ENCODE measurements at places on chromosomes 6 and 20.

GRCh38 chr6:42292004-42292740 lies 74.5 kb upstream of the MRPS10 start:
- no peak for DNase-seq

DNA sequence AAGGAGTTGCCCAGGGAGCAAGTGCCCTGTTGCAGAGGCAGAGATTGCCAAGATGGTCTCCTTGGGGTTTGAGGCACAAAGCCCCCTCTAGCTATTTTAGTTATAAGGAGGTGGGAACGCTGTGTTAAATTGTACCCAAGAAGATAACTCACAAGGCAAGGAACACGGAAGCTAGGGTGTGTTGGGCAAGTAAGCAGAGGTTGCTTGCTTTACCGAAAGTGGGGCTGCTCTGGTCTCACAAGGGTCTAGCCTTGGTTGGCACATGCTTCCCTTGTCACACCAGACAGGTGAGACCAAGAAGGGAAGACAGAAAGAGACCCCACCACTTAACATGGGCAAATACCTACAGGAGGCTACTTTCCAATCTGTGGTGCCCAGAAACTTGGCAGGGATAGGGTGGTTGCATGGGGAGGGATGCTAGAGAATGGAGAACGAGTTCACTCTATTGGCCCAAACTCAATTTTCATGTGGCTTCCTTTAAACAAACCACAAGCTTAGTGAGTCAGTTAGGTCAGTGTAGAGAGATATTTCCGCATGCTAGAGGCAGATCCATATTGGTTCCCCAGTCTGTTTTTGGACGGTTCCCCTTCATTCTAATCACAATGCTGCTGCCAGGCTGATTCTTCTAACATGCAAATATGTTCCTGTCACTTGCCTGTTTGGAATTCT lies 42.4 kb downstream of the PLAGL1 start:
- no peak for DNase-seq

- no peak for DNase-seq
These were observed 215.1 kb downstream of the SOX4 start for GRCh38 chr6:21808551-21809242.

GRCh38 chr20:4112481-4113421 lies 97.4 kb upstream of the RNF24 start:
- no peak for DNase-seq

GRCh38 chr6:32288426-32288825 lies 64.6 kb upstream of the NOTCH4 start:
- no peak for DNase-seq

DNA sequence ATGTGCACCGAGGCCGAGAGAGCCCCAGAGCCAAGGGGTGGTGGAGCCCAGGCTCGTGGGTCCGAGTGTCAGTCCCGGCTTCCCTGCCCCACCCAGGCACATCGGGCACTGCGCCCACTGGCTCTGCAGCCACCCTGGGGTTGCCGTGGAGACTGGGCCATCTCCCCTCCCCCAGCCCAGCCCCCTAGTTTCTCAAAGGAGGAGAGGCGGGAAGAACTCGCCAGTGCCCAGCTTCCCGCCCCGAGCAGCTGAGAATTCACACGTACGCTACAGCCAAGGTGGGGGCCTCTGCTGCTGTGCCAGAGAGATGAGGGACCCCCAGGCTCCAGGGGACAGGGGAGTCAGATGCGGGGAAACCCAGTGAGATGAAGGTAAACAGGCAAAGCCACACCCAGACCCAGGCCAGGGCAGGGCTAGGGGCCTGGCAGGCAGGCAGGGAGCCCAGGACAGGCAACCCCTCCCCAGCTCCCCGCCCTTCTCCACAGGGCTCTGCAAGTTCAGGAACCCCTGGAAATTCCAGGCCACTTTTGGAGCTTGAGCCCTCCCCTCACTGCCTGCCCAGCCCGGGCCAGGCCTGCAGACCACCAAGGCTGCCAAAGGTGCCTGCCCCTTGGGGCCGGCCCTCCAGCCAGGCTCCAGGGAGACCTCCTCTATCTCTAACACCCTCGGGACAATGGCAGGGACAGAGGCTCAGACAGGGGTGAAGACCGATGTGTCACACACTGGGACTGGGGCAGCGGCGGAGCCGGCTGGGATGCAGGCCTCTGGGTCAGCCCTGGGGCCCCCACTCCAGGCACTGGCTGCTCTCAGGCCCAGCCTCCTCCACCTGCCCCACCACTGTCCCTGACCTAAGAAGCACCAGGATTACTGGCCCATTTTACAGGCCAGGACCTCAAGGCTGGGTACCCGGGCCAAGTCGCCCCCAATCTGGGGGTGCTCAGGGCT lies 6.0 kb downstream of the LAMA5 start:
- DNase-seq: no peak

- no peak for DNase-seq
These were observed 163.5 kb upstream of the GJE1 start for GRCh38 chr6:141969201-141969600.

DNA sequence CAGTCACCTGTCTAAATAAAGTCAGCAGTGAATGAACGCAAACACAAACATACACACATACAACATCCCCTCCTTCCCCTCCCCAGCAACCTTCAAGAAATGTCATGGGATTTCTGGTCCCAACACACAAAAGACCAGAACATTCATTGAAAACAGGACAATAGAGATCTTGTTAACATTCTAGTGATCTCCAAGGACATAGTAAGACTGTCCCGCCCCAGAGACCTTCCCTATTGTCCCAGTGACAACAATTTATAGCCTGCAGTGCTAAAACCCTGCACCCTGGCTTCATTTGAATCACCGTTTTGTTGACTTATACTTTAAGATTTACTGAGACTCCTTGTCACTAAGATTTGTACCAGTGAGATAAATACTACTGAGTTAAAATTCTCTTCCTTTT lies 143.9 kb upstream of the NOX3 start:
- no peak for DNase-seq

DNA sequence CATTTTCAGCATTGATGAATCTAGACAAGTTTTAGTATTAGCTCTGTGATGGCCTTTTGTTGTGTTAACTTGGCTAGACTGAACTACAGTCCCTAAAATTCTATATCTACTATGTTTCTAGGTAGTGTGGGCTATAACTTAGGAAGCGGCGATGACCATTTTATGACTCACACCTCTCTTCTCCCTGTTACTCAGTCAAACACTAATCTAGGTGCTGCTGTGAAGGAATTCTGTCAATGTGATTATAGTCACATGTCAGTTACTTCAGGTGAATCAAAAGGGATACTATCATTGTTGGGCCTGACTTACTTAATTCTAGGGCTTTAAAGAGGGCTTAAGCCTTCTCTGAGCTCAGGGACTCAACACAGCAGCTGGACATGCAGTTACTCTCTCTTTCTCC lies 691.5 kb upstream of the MAP3K7 start:
- DNase-seq: no peak

DNA sequence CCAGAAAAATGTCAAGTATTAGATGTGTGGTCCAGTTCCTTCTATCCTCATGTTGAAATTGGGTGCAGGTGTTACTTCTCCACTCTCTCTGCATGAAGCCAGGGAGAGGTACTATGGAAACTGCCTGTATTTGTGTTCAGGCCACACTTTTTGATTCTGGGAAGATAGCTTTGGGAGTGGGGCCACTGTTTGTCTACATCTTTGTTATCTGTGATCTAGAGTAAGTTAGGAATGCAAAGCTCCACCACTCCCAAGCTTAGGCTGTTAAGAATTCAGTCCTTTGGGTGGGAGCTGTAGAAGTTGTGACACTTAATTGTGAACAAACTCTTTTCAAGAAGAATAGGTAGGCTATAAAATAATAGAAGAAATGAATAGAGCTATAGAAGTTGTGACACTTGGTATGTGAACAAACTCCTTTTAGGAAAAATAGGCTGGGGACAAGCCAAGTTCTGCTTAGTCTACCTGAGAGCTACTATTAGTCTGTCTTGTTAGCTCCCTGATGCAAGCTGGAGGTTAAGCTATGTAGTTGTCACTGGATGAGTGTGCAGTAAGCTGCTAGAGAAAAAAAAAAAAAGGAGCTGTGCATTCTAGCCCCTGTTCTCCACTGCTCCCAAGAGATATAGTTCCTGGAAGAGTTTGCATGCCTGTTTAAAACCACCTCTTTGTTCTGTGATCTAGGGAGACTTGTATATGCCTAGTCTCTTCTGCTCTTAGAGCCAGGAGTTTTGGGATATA lies 7.1 kb upstream of the GFRAL start:
- no peak for DNase-seq

DNA sequence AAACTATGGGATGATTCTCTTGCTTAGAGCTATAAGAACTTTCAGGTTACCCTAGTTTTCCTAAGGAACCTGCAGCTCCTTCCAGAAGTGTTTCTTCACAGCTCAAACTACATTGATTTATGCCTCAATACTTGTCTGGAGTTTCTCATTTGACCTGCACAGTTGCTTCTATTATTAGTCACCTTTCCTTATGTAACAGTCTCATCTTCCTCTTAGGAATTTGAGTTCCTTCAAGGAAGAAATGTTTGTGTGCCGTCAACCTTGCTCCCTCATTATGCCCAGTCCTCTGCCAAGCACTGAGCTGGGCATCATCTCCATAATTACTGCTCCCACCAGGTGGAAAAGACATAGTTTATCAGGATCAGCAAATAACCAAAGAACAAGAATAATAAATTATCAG lies 466.4 kb downstream of the PKHD1 start:
- DNase-seq: no peak

GRCh38 chr6:36160147-36160760 lies 29.9 kb downstream of the MAPK13 start:
- DNase-seq: no peak

DNA sequence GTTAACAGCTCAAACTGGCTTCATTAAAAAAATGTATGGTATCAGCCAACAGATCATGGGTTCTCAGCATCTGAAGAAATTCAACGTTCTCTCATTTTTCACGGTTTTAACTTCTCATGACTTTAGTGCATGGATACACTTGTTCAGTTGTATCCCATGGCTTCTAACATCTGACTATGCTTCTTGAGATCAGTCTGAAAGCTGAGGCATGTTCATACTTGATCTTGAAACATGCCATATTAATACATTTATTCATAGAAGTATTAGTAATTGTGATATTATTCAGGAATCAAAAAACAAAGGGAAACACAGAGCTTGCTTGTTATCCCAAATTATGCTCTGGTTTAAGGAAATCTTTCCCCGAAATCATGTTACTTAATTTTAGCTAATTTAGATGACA lies 649.4 kb downstream of the PRKN start:
- DNase-seq: no peak

GRCh38 chr6:53999088-53999755 lies 112.0 kb upstream of the MLIP start:
- DNase-seq: no peak

GRCh38 chr6:79548304-79548703 lies 11.1 kb upstream of the LCA5 start:
- DNase-seq: no peak

DNA sequence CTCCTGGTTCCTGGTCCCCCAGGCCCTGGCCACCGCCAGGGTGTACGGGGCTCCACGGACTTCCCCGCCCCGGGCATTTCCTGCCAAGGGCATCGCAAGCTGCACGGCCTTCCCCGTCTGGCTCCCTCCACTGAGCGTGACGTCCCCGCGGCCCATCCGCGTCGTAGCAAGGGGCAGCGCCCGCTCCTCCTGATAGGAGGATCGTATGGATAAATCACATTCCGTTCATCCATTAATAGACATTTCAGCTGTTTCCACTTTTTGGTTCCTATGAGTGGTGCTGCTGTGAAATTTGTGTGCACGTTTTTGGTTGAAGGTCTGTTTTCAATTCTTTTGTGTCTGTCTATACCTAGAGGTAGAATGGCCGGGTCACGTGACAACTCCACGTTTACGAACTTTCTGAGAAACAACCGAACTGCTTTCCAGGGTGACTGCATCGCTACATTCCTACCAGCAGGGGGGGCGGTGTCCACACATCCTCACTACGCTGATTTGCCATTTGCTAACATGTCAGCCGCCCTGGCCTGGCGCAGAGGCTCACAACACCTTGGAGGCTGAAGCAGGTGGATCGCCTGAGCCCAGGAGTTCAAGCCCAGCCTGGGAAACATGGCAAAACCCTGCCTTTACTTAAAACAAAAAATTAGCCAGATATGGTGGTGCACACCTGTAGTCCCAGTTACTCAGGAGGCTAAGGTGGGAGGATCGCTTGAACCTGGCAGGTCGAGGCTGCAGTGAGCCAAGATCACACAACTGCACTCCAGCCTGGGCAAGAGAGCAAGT lies 37.7 kb downstream of the KCNQ2 start:
- peak; percentile 97 for DNase-seq

- DNase-seq: peak; percentile 81
These were observed 635 bp upstream of the C20orf203 start for GRCh38 chr20:32674362-32674789.

- DNase-seq: no peak
These were observed 53.0 kb downstream of the NUDT3 start for GRCh38 chr6:34339432-34339831.

DNA sequence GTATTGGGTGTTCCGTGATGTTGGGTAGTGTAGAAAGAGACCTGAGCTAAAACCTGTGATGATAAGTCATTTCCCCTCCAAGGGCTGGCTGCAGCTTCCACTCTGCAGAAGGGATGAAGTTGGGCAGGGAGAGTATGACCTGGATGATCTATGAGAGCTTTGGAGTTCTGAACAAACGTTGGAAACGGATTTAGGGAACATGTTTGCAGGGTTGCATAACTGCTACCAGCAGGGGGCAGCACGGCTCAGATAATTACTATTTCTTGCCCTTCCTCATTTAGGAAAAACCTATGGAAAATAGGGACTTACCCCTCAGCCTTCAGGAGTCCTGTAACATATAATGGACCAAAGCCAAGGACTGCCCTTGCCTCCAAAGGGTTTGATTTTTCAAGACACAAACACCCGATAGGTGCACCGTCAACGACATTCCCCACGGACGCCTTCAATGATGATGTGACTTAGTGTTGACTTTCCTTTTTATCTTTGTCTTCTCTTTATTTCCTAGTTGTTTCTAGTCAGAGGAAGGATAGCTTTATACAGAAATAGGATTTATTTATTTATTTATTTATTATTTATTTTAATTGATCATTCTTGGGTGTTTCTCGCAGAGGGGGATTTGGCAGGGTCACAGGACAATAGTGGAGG lies 164.9 kb upstream of the SASH1 start:
- DNase-seq: peak; percentile 23

- DNase-seq: no peak
These were observed 122.3 kb downstream of the JARID2 start for GRCh38 chr6:15368186-15368585.

DNA sequence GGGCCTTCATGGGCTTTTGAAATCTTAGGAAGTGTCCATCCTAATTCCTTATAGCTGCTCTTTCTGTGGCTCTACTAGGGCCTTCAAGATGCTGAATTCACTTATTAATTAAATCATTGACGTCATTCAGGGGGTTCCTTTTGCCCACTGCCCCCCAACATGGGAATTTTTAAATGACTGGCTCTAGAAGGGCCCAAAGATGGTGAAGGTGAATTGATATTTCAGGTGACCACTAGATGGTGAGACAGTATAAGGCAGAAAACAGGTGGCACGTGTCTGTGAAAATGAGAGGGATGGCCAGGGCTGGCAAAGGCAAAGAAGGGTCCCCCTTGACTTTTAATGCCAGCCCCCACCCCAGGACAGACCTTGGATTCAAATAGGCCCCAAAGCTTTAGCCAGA lies 11.8 kb downstream of the GNAS start:
- no peak for DNase-seq
